ENCODE measurements at places on chromosomes 4 and X.

GRCh38 chr4:118760092-118760491, 74.9 kb downstream of the METTL14 start:
- DNase-seq, result no peak

DNA sequence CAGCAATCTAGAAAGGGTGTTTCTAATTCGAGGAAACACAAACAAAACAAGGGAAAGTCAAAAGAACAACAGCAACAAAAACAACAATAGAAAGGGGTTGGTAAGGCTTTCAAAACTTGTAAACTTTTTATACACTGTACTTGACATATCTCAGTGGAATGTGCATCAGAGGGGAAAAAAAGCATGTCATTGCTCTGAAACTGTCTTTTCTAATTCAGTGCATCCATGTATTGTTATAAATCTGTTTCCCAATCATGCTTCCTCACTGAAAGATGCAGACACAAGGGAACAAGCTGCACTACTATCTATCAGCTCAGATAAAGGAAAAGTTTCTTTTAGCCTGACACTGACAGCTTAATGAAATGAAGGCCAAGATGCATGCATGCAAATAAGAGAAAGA, 44.2 kb upstream of the PCDH18 start:
- no peak for DNase-seq

GRCh38 chr4:8192748-8193738, 6.0 kb upstream of the SH3TC1 start:
- no peak for DNase-seq

DNA sequence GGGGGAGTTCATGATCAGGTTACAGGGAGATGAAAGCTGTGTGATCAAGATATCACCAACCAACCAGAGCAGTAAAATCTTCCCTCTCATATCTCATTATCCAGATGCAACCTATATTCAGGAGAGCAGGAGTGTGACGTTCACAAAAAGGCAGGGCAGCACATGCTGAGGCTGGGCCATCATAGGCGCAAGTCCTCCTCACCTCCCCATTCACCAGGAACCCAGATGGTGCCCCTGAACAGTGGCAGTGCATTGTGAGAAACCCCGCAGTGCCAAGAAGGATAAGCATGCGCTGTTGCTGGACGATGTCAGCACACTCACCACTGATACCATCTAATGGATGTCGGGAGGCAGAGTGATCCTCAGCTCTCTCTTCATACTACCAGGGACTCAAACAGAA, 170.9 kb downstream of the COL25A1 start:
- DNase-seq, result no peak

DNA sequence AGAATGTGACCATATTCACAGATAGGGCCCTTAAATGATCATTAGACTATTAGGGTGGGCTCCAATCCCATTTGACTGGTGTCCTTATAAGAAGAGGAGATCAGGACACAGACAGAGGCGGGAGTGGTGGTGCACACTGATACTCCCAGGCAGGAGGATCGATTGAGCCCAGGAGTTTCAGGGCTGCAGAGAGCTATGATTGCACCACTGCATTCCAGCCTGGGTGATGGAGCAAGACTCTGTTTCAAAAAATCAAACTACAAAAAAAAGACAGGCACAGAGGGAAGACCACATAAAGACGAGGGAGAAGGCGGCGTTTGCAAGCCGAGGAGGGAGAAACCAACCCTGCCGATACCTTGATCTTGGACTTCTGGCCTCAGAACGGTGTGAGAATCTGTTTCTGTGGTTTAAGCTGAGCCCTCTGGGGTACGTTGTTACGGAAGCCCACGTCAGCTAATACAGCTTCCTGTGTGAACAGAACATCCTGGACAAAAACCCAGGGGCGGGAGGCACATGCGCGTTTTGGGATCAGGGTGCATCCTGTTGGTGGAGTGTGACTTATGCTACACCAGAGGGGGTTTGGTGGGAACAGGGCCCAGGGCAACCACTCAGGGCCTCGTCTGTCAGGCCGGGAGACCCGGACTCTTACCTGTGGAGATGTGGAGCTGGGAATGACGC, 211.8 kb upstream of the PSAPL1 start:
- DNase-seq, result no peak

DNA sequence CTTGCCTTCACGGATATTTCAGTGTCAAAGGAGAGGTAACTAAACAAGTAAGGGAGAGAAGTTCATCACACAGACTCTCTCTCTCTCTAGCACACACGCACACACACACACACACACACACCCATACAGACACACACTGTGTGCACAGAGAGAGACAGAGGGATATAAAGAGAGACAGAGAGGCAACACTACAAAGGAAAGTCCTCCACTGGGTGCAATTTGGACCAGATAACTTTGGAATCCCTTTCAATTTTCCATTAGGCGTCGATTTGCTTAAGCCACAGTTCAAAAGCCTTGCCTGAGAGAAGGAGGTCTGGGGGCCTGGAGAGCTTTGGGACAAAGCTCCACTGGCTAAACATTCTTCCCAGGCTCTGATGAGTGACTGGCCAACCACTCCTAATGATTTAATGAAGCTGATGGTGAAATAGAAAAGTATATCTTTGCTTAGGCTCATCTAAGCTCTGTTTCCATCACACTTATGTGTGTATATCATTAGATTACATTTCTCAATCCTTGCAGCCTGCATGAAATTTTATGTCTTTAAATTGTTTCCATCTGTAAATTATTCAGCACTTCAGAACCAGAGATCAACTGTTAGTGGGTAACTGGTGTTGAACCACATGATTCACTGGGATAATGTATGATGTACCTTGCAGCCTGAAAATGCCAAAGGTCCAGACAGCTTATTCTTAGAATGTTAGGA, 180.8 kb downstream of the MAGEB17 start:
- no peak for DNase-seq

DNA sequence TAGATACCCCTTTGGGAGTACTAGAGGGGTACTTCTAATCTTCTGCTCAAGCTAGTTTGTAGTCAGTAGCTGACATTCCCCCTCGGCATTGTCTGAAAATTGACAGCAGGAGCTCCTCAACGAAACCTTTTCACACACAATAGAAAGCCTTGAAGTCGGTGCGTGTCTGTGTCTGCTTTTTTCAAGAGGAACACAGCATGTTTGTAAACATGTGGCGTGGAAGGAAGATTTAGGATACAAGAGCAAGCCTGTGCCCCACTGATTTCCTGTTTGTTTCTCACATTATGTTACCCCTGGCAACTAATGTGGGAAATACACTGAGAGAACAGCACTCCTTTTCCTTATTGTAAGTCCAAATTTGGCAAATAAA, 252.6 kb downstream of the ANKRD50 start:
- no peak for DNase-seq

GRCh38 chr4:60809486-60809800, 390.7 kb upstream of the ADGRL3 start:
- no peak for DNase-seq

All from T follicular helper cell (primary cell).